Naive thymus-derived CD4-positive, alpha-beta T cell (primary cell): ENCODE measurements at places on chromosomes 3 and 15. TPM values are rescaled to one million over a fixed set of nuclear protein-coding genes. Genes with fewer than 3 reads are reported as not detected.

Gene NANOGP8
- total RNA-seq, result not detected

GRCh38 chr3:149717391-149718056, 34.8 kb downstream of the COMMD2 start:
- no peak for DNase-seq

GRCh38 chr3:8741581-8742261, 8.1 kb downstream of the CAV3 start:
- DNase-seq, result no peak

DNA sequence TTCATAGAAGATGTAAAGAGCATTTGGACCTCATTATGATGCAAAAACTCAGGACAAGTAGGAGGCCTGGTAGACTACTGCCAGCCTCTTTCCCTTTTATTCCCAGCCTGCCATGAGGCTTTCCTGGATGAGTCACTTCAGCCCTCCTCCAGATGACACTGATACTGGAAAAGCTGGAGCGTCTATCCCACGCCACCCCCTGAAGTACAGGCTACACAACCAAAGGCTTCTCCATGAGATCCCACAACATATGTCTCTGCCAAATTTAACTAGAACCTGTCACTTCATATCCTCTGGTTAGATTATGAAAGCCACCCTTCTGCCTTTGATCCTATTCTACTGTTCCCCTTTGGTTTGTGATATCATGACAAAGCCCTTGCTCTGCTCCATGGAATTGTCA, 56.1 kb upstream of the CPNE4 start:
- DNase-seq, result no peak

- peak; percentile 36 for DNase-seq
Observed at GRCh38 chr15:48888191-48888590, 10.3 kb downstream of the EID1 start.

Gene EID1
- 96.0 and 100 TPM in 2 replicates for total RNA-seq

DNA sequence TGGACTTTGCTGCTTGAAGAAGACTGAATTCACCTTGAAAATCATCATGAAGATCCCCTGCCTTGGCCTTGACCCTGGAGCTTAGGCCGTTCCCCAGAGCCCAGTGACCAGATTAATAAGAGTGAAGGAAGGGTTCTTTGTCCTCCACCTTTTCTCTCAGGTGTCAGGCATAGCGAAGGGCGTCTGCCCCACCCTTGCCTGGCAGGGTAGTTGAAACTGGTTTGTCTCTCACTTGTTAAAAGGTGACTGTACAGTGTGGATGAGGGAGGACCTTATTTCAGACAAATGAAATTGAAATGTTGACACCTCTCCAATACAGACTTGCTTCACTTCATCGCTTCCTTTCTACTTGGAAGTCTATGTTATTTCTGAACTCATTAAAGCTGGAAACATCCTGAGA, 223.7 kb upstream of the BHLHE40 start:
- DNase-seq, result no peak

Gene CATSPER2
- total RNA-seq, result 12.3 TPM

- no peak for DNase-seq
Observed at GRCh38 chr3:13785853-13786436, 93.9 kb downstream of the WNT7A start.

Gene RBMS3
- 0.16 TPM for total RNA-seq
